ENCODE measurements at places on chromosomes 7 and 10.

DNA sequence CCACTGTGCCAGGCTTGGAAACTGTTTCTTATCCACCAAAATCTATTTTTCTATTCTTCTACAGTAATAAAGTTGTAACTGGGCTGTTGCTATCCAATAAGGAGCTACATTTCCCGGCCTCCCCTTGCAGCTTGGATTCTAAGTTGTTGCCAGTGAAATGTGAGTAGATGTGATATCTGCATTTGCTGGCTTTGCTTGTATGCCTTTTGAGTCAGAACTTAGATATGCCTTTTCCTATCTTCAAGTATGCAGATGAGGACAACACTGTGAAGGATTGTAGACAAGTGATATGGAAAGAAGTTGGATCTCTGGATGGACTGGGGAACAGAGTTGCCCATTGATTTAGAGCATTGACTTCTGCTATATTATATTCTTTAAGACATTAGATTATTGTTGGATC is 236.9 kb downstream of the REEP3 start:
- DNase-seq = no peak

DNA sequence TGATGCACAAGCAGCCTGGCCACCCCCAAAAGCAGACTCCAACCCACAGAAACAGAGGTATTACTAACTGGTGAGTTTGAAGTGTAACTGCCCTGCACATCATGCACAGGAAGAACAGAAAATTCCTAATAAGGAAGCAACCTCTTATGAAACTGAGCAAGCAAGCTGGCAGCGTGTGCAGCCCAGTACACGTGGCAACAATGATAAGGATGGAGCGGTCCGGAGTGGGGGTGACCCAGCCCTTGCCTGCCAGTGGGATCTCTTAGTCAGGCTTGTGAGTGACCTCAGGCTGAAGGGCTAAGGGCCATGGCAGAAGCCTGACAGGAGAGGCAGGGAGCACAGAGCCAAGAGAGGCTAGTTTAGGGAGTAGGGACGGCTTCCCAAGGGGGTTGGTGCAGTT is 22.1 kb upstream of the AOAH start:
- peak; percentile 2 for DNase-seq

- DNase-seq = no peak
Observed at GRCh38 chr10:4835494-4835918, 9.5 kb downstream of the AKR1E2 start.

DNA sequence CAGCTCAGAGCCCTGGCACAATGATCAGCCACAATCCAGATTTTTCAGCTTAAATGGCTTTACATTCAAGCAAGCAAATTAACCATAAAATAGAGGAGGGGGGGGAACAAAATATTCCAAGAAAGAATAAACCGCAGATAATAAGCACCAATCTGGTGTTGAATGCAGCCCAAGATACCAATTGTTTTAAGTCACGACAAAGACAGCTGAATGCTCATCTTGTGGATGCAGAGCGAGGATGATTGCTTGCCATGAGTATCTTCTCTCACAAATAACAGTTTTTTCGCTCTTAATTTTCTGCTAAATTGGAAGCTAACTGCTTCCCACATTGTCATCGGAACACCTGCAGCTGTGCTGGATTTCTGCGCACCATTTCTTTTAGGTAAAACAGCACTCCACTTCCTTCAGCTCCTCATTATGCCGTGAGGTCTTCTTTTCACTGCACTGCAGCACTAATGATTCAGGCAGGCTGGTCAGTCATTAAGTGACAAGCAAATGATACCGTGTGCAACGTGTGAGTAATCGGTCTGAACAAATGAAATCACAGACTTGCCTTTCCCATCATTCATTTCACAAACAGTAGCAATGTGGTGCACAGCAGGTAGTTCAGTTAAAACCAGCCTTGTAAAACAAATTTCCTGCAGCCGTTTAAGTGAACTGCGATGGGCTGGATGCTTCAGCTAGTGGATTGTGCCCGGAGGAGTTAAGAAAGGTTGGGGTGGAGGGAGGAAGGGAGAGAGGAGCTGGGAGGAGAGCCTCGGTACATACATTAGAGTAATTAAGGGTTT is 106.4 kb upstream of the CDCA7L start:
- DNase-seq = no peak

DNA sequence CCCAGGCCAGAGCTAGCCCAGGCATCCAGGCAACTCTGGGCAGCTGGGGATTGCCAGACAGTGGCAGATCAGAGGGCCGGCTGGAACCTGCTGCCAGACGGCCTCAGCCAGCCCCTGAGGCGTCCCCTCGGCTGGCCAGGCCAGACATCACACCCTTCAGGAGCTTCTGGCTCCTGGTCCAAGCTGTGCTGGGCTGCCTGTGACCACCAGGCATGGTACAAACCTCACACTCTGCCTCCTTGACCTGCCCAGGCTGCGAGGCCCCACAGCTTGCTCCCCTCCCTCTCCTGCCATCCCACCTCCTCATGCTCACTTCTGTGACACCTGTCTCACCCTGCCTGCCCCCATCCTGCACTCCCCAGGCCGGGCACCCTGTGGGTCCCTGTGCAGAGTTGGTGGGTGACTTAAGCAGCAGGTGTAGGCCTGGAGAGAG is 5.7 kb downstream of the DEPP1 start:
- no peak for DNase-seq

DNA sequence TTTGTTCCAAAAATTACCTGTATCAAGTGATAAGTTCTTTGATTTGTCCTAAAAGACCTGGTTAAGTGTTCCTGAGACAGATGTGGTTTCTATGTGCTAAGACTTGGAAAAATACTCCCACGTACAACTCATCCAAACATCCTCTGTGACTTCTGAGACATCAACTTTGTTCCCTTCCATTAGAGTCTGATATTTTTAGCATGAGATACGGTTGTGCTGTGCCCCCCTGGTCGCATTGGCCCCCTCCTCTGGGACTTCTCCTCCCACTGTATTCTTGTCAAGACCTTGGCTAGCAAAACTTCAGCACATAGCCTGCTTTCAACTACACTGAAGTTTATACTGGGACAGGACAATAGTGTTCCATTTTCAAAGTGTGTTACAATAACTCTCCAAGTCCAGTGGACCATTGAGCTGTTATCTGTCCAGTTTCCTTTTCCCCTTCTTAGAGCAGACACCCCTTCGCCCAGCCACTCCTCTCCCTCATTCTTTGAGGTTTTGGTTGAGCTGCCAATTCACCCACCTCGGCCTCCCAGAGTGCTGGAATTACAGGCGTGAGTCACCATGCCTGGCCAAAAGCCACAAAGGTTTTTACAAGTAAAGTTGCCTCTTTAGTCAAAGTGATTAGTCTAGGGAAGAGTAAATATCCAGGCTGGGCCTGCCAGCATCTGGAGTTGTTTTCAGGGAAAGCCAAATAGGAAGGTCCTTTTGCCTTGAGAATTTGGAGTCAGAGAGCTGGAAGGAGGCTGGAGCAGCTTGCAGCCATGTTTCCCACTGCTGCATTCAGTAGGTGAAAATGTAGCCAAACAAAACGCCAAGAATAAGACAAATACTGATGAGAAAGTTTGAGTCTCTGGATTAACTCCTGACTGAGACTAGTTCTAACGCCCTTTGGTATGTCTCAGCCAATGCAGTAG is 17.8 kb upstream of the PDLIM1 start:
- DNase-seq = peak; percentile 97

- no peak for DNase-seq
Observed at GRCh38 chr10:34297541-34298345, 517.4 kb downstream of the PARD3 start.

GRCh38 chr7:7739204-7740036 is 21.0 kb upstream of the RPA3 start:
- DNase-seq = no peak

DNA sequence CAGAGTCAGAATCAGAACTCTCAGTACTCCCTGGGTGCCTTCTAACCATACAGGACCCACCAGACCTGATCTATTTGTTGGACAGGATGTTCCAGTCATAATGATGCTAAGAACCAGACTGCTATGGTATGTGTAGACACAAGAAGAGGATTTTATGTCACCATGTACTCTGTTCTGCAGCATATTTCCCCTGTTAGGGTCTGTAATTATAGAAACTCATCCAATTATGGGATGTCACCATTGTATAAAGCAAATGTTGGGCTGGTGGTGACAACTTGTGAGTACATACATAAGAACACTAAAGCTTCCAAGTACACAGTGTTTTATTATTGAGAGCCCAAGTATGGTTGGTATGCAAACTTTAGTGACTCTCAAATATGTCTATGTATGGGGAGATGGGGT is 67.1 kb upstream of the AGBL3 start:
- peak; percentile 67 for DNase-seq

DNA sequence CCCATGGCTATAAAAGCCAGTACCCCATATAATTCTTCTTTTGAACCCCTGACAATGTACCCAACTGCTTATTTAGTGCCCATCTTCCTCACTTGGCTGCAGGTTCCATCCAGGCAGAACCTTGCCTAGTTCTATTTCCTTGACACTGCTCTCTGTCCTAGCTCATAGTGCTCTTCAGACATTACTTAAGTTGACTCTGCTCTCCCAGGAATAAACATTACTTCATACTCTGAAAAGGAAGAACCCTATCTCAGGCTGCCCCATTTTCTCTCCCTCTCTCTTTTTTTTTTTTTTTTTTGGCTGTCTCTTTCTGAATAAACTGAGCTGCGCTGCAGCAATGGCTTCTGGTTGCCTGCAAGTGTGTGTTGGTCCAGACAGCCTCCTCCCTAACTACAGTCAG is 21.0 kb downstream of the ACTA2 start:
- DNase-seq = peak; percentile 32

DNA sequence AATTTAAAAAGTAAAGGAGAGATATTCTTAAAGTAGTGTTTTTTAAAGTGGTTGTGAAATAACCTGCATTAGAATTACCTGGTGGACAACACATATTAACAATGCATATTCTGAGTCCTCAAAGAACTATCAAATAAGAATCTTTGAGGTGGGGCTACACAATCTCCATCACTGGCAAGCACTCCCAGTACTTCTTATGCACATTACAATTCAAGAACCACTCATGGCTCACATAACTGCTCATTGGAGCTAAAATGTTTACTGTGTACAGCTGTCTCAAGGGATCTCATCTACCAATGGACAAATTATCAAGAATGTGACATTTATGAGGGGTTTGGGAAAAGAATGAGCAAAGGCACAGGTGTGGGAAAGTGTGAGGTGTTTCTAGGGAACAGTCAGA is 692.0 kb downstream of the PHTF2 start:
- DNase-seq = no peak

- DNase-seq = no peak
Observed at GRCh38 chr7:112701456-112701855, 88.7 kb downstream of the TMEM168 start.

DNA sequence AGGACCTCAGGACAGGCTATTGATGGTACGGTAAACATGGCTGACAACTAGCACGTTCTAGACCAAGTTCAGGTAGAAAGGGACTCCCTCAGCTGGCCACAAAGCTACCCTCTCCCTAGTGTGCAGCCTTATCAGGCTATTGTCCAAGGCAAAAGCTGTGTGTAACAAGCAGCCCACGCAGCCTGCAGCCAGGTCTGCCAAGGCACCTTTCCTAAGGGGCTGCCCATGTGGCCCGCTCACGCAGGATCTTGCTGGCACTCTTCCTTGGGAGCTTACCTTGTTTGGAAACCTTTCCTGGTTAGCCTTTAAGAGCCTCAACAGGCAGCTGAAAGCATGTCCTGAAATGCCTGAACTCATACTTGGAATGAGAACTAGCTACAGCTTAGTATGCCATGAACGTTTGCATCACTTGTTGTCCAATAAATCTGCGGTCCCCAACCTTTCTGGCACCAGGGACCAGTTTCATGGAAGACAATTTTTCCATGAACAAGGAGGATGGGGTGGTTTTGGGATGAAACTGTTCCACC is 51.7 kb downstream of the SYPL1 start:
- no peak for DNase-seq

GRCh38 chr10:106571192-106571946 is 593.1 kb downstream of the SORCS1 start:
- DNase-seq = no peak

DNA sequence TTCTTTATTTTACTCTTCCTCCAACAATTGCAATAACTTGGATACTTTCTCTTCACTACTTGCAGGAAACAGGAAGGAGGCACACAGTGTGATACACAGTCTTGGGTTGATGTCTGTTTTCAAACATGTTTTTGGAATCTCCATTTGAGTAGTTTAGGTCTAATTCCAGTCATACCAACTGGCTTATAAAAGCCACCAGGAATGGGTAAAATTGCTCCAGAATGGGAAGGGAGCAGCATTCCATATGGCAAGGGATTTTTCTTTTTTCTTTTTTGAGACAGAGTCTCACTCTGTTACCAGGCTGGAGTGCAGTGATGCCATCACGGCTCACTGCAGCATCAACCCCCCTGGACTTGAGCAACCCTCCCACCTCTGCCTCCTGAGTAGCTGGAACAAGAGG is 545.1 kb upstream of the GALNT17 start:
- DNase-seq = no peak

DNA sequence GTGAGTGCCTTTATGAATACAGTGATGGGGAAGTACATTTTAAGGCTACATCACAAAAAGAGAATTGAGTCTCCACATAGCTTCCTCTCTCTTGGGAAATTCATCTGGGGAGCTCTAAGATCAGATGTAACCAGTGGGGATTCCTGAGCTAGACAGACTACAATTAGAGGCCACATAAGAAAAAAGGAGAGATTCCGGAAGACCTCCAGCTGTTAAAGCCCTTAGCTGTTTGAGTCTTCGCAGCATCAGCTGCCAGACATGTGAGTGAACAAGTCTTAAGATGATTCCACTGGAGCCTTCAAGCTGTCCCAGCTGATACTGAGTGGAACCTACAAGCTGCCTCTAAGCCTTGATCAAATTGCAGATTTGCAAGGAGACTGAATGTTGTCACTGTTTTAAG is 448.5 kb downstream of the NXPH1 start:
- DNase-seq = no peak

GRCh38 chr7:95534796-95535195 is 49.1 kb downstream of the ASB4 start:
- DNase-seq = no peak

- DNase-seq = no peak
Observed at GRCh38 chr10:13696071-13696470, 109.3 kb downstream of the PRPF18 start.

- DNase-seq = peak; percentile 87
Observed at GRCh38 chr7:92833766-92834506, 2.4 kb downstream of the CDK6 start.

DNA sequence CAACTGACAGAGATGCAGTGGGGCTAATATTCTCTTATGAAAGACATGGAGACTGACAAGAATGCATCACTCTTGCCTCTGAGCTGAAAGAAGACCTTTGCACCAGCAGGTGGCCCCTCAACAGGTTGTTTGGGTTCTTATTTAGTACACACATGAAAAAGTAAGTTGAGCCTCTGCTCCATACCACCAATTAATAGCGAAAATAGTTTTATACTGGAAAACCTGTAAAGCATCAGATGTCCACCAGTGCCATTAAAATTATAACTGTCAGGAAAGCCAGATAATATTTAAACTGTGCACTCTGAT is 26.3 kb upstream of the FAM13C start:
- no peak for DNase-seq

- no peak for DNase-seq
Observed at GRCh38 chr10:22899307-22899706, 28.5 kb upstream of the ARMC3 start.

GRCh38 chr10:13189961-13190360 is 28.6 kb downstream of the MCM10 start:
- DNase-seq = no peak
